MCF 10A (cell line): ENCODE measurements at places on chromosomes 5 and 9. TPM values are rescaled to one million over a fixed set of nuclear protein-coding genes. Genes with fewer than 3 reads are reported as not detected.

GRCh38 chr5:76380346-76381066 is 22.6 kb upstream of the IQGAP2 start:
- DNase-seq, result no peak

DNA sequence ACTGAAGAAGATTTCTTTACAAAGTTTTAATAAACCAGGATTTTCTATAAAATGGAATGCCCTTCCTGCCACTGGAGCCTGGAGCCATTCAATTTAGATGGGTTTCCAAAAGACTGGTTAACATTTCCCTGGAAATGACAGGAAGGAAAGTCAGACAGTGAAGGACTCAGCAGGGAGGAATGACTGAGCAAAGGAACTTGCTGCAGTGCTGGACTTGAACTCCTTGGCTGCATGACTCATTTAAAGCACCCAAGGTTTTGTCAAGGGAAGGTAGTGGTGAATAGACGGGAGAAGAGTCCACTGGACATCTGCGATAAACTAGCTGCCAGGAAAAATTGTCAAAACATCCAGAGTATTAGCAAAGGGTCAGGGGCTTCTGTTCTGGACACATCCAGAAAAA is 163.8 kb upstream of the SLC28A3 start:
- peak; percentile 15 for DNase-seq

DNA sequence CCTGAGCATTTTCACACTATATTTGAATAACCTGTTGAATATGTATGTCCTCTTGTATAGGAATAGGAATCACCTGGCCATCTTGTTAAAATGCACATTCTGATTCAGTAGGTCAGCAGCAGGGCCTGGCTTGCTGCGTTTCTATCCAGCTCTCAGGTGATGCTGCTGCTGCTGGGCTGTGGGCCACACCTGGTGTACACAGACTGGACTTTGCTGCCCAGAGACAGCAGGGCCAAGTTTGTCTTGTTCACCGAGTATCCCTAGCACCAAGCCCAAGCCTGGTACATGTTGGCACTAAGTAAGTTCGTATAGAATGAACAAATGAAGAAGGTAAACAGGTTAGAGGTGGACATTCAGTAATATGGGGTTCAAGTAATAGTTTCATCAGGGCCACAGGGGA is 151.3 kb downstream of the SPOCK1 start:
- no peak for DNase-seq

DNA sequence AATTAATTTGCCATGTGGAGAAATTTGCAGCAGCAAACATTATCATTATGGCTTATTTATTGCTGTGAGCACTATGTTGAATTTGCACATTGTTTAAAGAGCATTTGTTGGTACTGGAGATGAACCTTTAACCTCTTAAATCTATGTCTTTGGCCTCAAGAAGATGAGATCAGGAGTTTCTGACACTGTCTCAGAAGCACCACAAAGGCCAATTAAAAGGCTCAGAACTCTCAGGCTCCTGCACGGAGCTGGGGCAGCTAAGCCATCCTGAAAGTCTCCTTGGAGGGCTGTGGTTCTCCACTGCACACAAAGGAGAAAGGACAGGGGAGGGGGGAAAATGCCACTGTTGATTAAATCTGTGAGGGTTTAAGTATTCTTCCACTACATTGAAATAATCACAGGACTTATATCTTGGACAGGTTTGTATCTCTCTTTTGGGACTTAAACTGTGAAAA is 33.1 kb downstream of the ZNF366 start:
- no peak for DNase-seq

- no peak for DNase-seq
These were observed 104.9 kb downstream of the MELK start for GRCh38 chr9:36677611-36678010.

DNA sequence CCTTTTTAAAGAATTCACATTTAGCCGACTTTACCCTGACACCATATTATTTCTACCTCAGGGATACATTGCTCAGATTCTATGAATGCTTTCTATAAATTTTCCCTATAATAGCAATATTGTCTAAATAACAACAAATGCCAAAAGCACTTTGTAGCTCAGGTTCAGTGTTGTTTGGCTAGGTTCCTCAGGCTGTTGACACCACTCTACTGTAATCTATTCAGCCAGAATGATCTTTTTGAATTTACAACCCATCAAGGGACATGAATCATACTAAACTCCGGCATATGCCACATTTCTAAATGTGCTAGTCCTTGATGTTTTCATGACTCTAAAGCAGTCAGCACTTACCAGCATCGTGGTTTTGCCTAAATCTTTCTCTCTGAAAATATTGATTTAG is 641.5 kb upstream of the CDH10 start:
- no peak for DNase-seq

DNA sequence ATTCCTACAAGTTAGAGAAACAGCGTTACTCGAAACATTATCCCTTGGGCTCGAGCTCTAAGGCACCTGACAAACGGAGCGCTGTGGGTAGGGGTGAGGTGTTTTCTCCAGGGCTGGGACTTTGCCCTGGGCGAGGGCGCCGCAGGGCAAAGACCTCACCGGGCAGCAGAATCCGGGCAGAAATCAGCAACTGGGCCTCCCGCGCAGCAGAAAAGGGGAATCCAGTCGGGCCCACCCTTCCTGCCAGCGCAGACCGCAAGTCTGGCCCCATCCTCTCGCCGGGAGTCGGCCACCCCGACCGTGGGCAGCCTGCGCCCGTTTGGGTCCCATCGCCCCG is 430 bp upstream of the MSH3 start:
- DNase-seq, result peak; percentile 18

GRCh38 chr5:93304456-93305250 is 276.4 kb downstream of the NR2F1-AS1 start:
- DNase-seq, result no peak

GRCh38 chr5:103915081-103915480 is 352.5 kb upstream of the NUDT12 start:
- DNase-seq, result no peak

GRCh38 chr5:120368923-120369715 is 95.0 kb upstream of the PRR16 start:
- DNase-seq, result peak; percentile 96

- DNase-seq, result peak; percentile 37
These were observed 576.7 kb upstream of the ZNF462 start for GRCh38 chr9:106286249-106286648.

GRCh38 chr9:5571629-5572232 is 57.2 kb upstream of the RIC1 start:
- DNase-seq, result no peak

Gene FIBCD1
- 1.6 and 2.8 TPM in 2 replicates for total RNA-seq

Gene TNPO1
- 147 and 167 TPM in 2 replicates for total RNA-seq

Gene PCDHGC3
- 17.3 and 31.7 TPM in 2 replicates for total RNA-seq

Gene GIN1
- total RNA-seq, result 12.1 and 16.2 TPM in 2 replicates

Gene PCDHB14
- 4.7 and 6.2 TPM in 2 replicates for total RNA-seq

Gene C5orf52
- not detected in 2 replicates for total RNA-seq

Gene RALGPS1
- total RNA-seq, result 2.4 and 3.3 TPM in 2 replicates
